Upper lobe of right lung (tissue), 1 donor: ENCODE measurements at places on chromosomes 7 and 10. TPM values are rescaled to one million over a fixed set of nuclear protein-coding genes. Genes with fewer than 3 reads are reported as not detected.

The GNG11 gene
- 22.6 TPM for total RNA-seq

The CPEB3 gene
- 5.7 TPM for total RNA-seq

The VCL gene
- total RNA-seq: 148 TPM

The MBLAC1 gene
- total RNA-seq: 3.0 TPM

The SPDYE9 gene
- not detected for total RNA-seq

GRCh38 chr10:78763651-78764395 is 304.9 kb upstream of the ZMIZ1 start:
- peak; percentile 58 for DNase-seq

DNA sequence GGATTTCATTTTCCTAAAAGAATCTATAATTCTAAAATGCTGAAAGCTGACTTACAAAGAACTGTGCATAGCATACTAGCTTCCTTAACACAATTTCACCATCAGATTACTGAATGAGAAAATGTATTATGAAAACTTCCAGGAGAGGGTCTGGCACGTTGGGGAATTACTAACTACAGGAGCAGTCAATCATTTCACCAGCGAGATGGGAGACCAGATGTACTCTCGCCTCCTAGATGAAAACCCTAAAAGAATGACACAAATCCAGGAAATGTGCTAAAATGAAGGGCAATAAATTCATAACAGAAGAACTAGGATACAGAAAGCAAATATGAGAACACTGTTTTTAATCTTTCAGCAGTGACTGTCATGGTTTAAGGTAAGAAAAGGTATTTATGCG is 330.8 kb downstream of the ABCA13 start:
- no peak for DNase-seq

- DNase-seq: peak; percentile 46
Measured at GRCh38 chr10:79348640-79348988, 1.3 kb downstream of the PPIF start.

- DNase-seq: no peak
Measured at GRCh38 chr7:67875558-67875957, 878.9 kb downstream of the TYW1 start.

- no peak for DNase-seq
Measured at GRCh38 chr10:47012214-47012613, 101.0 kb downstream of the PTPN20 start.

DNA sequence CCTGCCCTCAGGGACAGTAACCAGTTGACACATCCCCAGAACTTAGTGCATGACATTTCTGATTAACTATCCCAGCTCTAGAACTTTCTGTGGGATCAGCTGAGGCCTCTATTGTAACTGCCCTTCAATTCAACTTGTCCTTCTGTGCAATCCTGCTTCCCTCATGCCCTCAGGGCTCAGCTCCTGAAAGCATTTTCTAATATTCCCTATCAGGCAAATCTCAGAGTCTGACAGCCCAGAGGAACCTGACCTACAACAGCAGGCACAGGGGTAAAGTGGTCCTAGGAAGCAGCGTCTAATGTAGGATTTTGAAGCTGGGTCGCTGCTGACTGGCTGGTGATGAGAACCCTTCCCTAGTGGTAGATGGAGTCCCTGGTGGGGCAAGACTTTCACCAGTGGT is 13.6 kb upstream of the STN1 start:
- no peak for DNase-seq

DNA sequence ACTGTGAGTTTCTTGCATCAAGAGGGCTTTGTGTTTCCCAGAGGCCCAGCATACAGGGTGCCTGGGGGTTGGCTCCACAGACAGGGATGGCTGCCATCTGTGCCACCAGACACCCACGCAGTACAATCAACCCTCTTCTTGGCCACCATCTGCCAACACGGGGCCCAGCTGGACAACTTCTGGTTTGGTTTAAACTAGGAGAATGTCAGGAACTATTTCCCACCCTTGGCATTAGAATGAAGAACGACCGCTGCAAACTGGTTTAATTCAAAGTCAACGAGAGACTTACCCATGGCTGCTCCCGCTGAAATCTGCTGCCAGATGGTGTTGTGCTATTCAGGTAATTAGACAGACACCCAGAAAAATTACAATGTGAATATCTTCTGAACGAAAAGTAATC is 27.8 kb downstream of the NMT2 start:
- no peak for DNase-seq

- peak; percentile 50 for DNase-seq
Measured at GRCh38 chr7:156050636-156051569, 238.6 kb upstream of the SHH start.

- no peak for DNase-seq
Measured at GRCh38 chr10:22825841-22826240, 102.0 kb upstream of the ARMC3 start.

- DNase-seq: no peak
Measured at GRCh38 chr10:49252313-49253034, 46.5 kb upstream of the C10orf71 start.

GRCh38 chr7:18356191-18356645 is 139.3 kb upstream of the HDAC9 start:
- DNase-seq: no peak
